Forelimb muscle (tissue), 1 donor: ENCODE measurements at places on chromosomes 5 and 9.
A peak's percentile ranks its signal among the peaks of the same experiment; 100 is the strongest.

DNA sequence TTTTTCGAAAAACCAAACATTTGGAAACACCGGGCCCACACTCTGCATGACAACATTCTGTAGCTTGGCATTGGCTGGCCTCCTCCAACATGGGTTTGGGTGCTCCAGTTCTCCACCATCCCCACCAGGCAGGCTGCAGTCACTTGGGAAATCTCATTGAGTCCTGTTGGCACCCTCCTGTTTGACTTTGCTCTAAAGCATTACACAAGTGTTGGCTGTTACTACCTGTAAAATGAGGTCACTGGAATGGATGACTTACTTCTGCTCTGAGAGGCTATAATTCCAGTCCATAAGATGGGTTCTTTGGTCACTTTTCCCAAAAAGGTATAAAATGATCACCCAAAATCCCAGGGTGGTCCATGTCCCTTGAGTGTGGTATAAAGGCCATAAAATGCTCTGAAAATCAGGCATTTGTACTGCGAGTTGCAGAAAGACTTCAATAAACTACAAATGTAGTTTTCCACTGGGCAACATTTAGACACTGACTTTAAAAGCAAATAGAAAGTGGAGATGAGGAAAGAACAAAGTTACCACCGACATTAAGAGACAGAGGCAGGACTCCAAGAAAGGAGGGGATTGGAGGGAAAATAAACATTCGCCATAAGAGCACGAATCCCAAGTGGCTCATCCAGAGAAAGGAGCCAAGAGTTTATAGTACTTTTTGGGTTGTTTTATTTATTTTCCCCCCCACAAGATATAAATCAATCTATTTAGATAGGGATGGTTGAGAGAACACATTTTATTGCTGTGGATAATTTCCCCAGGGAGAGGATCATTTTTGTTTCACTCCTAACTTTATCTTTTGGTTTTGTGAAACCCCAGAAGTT is 295.1 kb downstream of the TLE1 start:
- peak; percentile 77 for DNase-seq

DNA sequence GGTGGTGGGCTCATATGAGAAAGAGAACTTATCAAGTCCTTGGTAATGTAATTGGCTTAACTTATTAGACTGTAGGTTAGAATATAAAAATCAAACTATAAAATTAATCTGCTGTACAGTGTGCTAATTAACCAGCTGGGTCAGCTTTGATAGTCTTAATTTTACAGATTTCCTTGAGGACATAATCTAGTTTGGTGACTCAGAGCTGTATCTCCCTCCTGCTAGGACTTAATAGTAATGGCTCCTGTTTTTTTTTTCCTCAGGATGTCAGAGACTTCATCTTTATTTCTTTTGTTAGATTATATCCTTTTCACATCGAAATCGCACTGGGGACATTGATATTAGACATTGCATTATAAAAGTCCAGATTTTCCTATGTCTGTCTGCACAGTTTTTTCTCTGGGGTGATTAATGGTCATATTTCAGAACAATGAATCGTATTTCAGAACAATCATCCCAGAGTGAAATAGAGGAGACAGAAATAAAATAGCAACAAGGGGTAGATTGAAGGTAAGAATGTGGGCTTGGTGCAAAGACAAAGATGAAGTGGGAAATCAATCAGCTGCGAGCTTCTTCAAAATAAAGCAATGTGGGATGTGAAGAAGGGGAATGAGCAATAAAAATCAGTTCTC is 346.4 kb upstream of the RIOK2 start:
- no peak for DNase-seq

DNA sequence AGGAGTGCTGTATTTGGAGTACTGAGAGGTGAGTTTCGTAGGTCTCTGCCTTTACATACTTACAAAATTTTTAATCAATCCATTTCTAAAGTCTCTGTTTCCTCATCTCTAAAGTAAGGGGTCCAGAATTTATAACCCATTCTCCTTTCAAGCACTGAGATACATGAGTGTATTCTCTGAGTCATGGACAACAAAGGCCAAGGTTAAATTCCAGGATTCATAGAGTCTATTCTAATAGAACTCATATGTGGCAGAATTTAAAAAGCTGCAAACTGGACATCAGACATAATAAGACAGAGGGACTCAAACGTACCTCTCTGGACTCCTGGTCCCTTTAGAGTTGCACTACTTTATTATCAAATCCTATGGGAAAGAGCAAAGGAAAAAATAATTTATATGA is 112.5 kb upstream of the SLIT3 start:
- no peak for DNase-seq

- no peak for DNase-seq
These were observed 16.0 kb upstream of the TMEM171 start for GRCh38 chr5:73104326-73104725.

DNA sequence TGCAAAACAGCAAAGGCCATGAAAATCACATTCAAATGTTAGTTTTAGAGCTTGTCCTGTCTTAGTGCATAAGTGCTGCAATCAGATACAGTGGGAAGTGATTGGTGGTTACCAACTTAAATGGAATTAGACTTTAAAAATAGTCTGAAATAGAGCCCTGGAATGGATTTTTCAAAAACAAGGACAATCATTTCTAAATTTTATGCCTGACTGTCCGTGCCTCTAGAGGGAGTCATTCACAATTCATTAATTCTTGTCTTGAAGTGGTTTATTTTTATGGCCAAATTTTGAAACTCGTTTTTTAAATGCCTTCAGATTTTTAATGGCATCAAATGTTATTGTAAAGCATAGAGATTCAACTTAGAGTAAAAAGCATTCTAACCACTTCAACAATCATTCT is 561.8 kb upstream of the DAB2 start:
- DNase-seq, result no peak

DNA sequence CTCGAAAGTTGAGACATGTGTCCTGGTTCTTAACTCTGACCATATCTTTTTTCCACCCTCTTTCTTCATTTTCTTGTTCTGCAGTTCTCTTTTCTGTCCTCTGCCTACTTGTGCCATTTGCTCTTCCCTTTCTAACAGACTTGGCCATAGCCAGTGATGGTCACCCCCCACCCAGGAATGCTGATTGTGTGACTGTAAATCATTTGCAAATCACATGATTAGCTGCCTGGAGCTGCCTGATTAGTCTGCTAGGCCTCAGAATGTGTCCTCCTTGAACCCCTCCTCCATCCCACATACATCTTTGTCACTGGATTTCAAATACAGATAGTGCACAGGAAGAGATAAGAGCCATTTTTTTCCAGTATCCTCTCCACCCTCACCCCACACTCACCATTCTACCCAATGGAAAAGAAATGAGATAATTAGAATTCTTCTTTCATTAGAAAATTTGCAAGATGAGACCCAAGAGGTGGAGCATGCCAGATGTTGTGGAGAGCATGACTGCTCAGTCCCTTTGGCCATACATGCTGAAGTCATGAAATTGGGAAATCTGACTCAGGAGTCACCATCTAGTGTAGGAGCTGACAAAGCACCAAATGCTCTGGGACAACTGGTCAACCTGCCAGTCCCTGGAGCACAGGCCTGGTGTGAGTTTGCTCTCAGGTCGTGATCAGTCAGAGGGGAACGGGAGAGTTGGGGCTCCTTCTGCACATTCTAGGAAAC is 538.2 kb downstream of the CCDC171 start:
- no peak for DNase-seq

GRCh38 chr5:160166973-160167623 is 47.8 kb upstream of the PWWP2A start:
- no peak for DNase-seq

- DNase-seq, result no peak
These were observed 7.5 kb upstream of the SLC6A18 start for GRCh38 chr5:1217596-1218206.

DNA sequence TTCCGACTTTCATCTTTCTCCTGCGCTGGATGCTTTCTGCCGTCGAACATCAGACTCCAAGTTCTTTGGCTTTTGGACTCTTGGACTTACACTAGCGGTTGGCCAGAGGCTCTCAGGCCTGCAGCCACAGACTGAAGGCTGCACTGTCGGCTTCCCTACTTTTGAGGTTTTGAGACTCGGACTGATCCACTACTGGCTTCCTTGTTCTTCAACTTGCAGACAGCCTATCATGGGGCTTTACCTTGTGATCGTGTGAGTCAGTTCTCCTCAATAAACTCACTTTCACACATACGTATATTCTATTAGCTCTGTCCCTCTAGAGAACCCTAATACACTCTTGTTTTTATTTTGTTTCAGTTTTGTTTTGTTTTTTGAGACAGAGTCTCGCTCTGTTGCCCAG is 10.3 kb downstream of the FKBP15 start:
- no peak for DNase-seq

- peak; percentile 84 for DNase-seq
These were observed 9.7 kb downstream of the PTGER4 start for GRCh38 chr5:40689438-40689837.

- DNase-seq, result no peak
These were observed 693.8 kb downstream of the DNAH5 start for GRCh38 chr5:13250464-13251291.

DNA sequence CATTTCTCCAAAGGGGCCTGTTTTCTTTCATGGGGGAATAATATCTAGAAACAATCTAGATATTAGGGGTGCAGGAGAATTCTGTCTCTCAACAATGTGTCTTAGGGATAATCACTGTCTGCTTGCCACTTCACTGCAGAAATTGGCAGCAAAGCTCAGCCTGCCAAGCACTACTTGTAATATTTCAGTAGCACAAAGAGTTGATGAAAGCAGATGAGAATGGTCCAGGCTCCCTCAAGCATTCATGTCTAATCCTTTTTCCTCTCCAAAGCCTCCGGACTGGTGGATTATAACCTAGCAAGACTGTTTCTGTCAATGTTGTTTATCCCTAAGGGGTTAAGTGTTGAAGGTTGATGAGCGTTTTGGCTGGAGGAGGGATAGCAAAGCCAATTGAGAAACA is 13.3 kb upstream of the MPDZ start:
- no peak for DNase-seq
